ENCODE measurements at places on chromosomes 5 and 9. TPM values are rescaled to one million over a fixed set of nuclear protein-coding genes. Genes with fewer than 3 reads are reported as not detected.
A peak's percentile ranks its signal among the peaks of the same experiment; 100 is the strongest.

DNA sequence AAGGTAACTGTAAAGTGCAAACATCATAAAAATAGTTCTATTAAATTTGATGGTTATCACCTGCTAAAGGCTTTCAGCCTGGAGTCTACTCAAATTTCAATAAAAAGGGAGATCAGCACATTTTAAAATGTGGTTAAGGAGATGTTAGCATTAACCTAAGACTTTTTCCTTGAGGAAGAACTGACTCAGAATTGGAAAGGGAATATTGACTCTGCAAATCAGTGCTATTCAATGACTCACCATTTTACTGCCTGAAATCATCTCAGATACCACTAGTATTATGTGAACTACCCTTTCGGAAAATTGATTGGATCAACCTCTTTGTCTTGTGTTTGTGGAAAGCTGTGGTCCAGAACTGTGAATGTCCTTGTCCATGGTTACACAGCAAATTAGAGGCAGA is 113.3 kb downstream of the ADRB2 start:
- peak; percentile 35 for DNase-seq

The TAF11L5 gene
- not detected for total RNA-seq

DNA sequence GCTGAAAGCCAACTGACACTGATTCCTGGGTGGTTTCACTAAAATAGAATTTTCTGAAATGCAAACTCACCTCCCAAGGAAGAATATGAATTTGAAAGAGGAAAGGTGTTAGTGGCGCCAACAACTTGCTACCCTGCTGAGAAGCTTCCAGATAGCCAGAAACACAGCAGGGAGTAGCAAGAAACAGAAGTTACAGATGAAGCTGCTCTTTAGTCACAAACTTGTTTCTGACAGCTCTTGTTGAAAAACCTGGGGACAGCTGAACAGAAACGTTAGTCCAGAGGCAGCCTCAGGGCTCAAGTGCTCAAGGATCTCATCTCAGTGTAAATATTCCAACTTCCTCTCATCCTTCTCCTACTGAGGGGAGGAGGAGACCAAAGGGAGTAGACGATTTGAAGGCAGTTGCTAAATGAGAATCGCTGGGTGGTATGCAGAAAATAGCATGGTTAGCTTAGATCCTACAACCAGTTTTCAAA is 184.1 kb downstream of the PDE4D start:
- DNase-seq, result no peak

The RANBP17 gene
- total RNA-seq, result not detected

The IFNA7 gene
- not detected for total RNA-seq

GRCh38 chr5:135826994-135827671 is 7.3 kb upstream of the SLC25A48 start:
- no peak for DNase-seq

The KLF4 gene
- 5.4 TPM for total RNA-seq

The CDC25C gene
- 25.4 TPM for total RNA-seq

The SV2C gene
- not detected for total RNA-seq

The ENTREP1 gene
- 1.7 TPM for total RNA-seq

- no peak for DNase-seq
Measured at GRCh38 chr5:177393990-177394389, 6.5 kb downstream of the PFN3 start.

- no peak for DNase-seq
Measured at GRCh38 chr9:68821911-68822310, 116.9 kb downstream of the PIP5K1B start.

- DNase-seq, result peak; percentile 51
Measured at GRCh38 chr5:151811593-151812321, 40.0 kb downstream of the G3BP1 start.

DNA sequence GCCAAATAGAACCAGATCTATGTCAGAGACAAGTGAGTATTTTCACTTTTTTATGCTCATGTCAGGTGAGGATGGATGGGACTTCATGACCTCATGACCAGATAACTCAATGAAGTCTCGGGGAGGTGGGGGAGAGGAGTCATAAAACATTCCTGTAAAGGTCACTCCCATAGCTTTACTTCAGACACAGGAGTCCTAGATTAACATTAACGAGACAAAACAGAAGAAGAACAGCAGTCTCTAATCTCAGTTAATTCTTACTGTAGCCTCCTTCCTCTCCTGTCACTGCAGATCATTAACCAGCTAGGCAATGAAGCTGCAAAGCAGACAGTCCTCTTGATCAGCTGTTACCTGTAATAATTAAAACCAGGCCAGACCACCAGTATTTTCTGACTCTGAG is 11.2 kb downstream of the CRHBP start:
- no peak for DNase-seq

The NR6A1 gene
- 1.2 TPM for total RNA-seq

DNA sequence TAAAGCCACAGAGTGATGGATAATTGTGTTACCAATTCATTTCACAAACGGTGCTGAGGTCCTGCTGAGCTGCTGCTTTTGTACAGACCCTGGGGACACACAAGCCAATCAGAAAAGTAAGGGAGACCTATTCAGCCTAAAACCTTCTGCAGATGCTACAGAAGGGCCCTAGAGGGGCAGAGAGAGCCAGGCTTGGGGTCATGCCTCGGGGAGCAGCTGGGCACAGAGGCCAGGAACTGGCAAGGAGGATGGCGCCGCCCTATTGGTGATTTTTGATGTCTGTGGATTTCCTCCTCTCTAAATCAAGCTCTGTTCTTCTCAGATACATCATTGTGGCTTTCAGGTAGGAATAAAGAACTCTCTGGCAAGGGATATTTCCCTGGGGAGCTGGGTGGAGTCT is 181.9 kb downstream of the ZNF462 start:
- DNase-seq, result no peak

The SGCD gene
- 3.5 TPM for total RNA-seq

DNA sequence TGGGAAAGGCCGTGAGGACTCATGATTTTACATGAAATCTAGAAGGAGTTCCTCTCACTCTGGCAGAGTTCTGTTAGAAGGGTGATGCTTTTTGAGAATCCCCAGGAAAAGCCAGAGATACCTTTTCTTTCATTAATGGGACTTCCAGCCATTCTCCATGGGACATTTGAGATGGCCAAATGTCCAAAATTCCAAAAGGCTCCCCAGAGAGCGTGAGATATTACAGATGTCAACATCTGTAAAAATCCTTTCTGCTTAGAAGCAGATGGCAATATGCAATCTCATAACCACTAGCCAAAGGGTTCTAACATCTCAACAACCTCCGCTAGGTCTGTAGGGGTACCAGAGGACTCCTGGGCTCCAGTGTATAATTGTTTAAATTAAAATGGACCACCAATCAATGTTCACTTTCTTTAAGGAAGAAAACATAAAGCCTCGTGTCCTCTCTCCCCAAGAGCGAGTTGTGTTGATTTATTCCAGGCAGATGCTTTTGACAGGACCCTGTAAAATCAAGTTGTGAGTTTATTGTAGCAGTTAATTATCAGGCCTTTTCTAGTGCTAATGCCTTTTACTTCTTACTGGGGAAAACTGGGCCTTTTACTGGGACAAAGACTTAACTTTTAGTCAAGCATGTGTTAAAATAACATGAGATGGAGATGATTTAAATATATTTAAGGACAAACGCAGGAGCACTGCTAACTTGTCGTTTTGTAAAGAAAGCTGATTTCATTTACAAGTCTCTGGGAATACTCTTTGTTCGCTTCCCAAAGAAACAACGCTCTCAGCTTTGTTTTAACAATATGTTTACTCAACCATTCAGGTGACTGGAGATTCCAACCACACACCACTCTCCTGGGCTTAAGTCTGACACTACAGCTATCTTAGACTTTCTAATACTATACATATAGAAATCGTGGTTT is 4.8 kb downstream of the GAS1 start:
- no peak for DNase-seq

The SOWAHA gene
- not detected for total RNA-seq

DNA sequence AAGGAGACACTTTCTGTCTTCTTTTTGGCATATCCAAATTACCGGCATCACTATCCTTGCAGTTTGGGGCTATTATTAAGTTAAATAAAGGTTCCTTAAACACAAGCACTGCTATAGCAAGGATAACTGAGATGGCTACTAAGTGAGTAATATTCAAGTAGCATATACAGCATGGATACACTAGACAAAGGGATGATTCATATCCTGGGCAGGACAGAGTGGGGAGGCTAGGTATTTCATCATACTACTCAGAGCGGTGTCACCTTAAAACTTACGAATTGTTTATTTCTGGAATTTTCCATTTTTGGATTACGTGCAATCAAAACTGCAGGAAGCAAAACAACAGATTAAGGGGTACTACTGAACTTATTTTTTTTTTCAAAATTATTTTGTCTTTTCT is 54.1 kb downstream of the FER start:
- DNase-seq, result peak; percentile 95

DNA sequence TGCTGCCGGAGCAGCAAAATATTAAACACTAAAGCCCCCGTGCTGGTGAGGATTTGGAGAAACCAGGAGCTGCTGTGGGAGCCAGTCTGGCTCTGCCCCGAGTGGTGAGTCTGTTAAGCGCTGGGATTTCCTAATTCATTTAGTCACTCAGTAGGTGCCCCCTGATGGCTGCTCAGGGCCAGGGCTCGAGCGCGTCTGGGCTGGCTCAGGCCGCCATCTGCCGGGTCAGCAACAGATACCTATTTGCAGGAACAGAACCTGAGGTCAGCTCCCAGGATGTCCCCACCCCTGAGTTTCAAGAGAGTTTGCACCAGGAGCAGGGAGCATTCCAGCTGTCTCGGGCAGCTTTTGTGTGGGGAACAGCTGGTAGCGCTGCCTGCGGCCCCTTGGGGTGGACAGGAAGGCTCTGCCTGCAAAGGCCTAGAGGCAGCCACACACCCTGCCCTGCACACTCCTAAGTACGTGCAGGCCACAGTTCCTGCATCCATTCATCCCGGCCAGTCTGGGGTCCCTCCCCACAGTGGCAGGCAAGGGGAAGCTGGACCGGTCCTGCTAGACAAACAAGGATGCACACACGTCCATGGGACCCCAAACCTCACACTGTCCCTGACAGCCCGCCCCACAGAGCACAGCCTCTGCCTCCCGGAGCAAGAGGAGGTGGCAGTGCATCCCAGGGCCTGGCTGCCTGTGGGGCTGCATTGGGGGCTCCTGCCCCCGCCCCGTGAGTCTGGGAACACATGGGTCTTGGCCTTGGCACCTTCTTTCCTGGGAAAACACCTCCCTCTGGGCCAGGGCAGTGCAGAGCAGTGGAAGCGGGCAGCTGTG is 83.7 kb downstream of the ADAMTS2 start:
- DNase-seq, result peak; percentile 20

The ARHGEF37 gene
- 0.69 TPM for total RNA-seq

DNA sequence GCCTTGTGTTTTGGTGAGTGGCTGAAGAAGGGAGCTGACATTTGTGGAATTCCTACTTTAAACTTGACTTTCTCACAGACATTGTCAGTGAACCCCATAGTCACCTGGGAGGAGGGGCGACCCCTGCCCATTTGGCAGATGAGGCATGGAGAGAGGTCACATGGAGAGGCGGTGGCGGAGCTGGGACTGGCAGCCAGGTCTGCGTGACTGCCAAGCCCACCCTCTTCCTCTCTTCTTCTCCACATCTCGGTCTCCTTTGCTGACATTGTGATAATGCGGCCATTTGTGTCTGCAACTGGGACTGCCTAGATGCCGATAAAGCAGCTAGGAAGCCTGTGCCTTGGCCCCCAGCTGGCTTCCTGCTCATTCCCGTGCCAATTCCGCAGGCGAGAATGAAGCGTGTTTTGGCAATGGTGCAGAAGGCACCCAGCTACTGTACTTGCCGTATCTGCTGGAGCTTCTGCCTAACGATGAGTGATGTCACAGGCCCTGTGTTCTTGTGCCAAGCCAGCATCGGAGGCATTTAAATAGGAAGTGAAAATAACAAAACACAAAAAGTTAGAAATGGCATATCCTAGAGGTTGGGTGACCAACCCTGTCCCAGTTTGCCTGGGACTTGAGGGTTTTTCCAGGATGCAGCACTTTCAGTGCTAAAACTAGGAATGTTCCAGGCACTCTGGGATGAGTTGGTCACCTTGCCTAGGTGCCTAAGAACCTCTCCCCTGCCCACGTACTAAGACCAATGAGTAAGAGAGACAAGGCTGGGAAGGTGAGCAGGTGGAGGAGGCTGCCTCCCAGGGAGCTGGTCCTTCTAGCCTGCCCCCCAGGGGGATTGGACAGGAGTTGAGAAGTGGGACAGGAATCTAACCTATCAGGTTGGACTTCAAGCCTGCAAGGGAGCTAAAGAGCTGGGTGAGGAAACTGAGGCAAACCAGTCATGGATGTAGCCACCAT is 23.6 kb downstream of the OLFML2A start:
- DNase-seq, result peak; percentile 42

GRCh38 chr5:139699351-139699750 is 51.2 kb downstream of the CXXC5 start:
- DNase-seq, result no peak

- no peak for DNase-seq
Measured at GRCh38 chr9:114261987-114262386, 60.9 kb upstream of the ORM1 start.

DNA sequence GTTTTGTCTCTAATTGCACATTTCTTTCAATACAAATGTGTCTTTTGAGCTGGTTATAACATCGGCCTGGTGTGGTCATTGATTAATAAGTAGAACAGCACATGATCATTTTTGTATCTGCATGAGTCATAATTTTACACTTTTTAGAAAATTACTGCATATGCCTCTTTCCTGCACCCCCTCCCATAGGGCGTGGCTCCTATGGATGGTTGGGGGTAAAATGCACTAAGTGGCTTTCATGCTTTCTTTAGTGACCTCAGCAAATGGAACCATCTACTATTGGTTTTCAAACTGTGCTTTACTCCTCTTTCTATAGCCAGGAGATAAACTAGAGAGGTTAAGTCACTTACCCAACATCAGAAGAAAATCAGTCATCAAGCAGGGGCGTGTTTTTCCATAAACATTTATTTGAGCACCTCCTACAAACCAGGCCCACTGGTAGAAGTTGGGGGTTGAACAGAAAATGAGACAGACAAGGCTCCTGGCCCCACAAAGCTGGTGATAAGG is 3.8 kb downstream of the ANXA6 start:
- no peak for DNase-seq

Measured in A172 (cell line).